ENCODE measurements at places on chromosomes 5 and 9.

DNA sequence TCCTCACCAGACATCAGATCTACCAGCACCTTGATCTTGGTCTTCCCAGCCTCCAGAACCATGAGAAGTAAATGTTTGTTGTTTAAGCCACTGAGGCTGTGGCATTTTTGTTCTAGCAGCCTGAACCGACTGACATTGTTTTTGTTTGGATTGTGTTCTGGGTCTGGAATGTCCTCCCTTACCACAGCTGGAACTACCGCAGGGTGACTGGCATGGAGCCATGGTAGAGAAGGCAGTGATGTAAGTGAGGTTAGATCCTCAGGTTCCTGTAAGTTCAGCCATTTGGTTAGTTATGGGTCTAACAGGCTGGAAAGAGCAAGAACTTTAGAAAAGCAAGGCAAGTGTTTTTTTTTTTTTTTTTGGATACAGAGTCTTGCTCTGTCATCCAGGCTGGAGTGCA is 209.3 kb downstream of the DAB2IP start:
- H3K36me3 ChIP-seq, result no peaks in the 10 kb centered on the region
- no peaks in the 10 kb centered on the region for H3K27me3 ChIP-seq
- H3K4me1 ChIP-seq, result no peaks in the 10 kb centered on the region
- H3K4me3 ChIP-seq, result no peak overlapping the region
- DNase-seq, result no peak
- no peak overlapping the region for H3K27ac ChIP-seq

DNA sequence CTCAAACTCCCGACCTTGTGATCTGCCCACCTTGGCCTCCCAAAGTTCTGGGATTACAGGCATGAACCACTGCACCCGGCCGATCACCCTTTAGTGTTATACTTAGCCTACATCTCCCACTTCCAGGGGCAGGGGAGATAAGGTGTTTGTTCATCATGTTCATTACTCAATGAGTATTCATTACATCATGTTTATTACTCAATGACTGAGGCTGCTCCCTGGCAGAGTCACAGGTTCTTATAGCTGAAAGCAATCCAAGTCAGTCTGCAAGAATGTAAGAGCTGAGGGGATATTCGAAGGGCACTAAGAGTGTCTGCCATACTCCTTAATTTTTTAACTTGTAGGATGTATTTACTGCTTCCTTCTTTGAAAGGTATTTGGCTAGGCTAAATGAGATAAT is 214.2 kb downstream of the SPATA31D1 start:
- H3K27ac ChIP-seq, result no peak overlapping the region
- H3K4me3 ChIP-seq, result no peak overlapping the region
- H3K4me1 ChIP-seq, result no peaks in the 10 kb centered on the region
- no peaks in the 10 kb centered on the region for H3K36me3 ChIP-seq
- no peaks in the 10 kb centered on the region for H3K27me3 ChIP-seq

- no peaks in the 10 kb centered on the region for H3K27me3 ChIP-seq
- H3K4me1 ChIP-seq, result no peaks in the 10 kb centered on the region
- H3K4me3 ChIP-seq, result no peak overlapping the region
- no peak for DNase-seq
- H3K36me3 ChIP-seq, result no peaks in the 10 kb centered on the region
Observed at GRCh38 chr5:77369566-77369965, 122.5 kb downstream of the WDR41 start.

DNA sequence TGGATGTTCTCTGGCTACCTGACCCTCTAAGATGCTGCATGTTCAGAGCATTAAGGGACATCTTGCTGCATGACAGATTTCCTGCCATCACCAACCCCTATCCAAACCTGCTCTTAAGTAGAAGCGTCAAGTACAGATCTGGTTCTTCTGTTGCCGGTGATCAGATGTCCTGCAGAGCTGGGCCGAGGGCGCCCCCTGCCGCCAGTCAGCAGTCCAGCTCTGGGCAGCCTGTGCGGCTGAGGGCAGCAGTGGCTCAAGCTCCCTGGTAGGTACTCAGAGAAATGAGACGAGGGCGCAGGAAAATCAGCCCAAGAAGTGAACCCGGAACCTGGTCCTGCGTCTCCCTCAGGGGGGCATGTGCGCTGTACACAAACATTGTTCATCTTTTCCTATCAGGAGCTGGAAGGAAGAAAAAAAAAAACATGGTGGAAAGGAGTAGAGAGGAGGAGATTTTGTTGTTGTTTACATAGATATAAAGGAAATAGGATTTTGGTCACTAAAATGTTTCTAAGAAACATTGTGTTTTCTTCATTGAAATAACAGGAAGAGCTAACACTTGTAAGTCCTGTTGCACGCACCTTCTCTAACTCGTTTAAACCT is 95.8 kb downstream of the CFAP90 start:
- H3K4me1 ChIP-seq, result no peaks in the 10 kb centered on the region
- peaks cover 28% of the 10 kb centered on the region for H3K27me3 ChIP-seq
- DNase-seq, result no peak
- H3K36me3 ChIP-seq, result no peaks in the 10 kb centered on the region
- no peak overlapping the region for H3K27ac ChIP-seq

- no peak overlapping the region for H3K4me3 ChIP-seq
- no peak for DNase-seq
- no peaks in the 10 kb centered on the region for H3K36me3 ChIP-seq
- H3K27ac ChIP-seq, result no peak overlapping the region
- peaks cover 26% of the 10 kb centered on the region for H3K27me3 ChIP-seq
- no peaks in the 10 kb centered on the region for H3K4me1 ChIP-seq
Observed at GRCh38 chr9:87601176-87601575, 103.5 kb downstream of the DAPK1 start.

DNA sequence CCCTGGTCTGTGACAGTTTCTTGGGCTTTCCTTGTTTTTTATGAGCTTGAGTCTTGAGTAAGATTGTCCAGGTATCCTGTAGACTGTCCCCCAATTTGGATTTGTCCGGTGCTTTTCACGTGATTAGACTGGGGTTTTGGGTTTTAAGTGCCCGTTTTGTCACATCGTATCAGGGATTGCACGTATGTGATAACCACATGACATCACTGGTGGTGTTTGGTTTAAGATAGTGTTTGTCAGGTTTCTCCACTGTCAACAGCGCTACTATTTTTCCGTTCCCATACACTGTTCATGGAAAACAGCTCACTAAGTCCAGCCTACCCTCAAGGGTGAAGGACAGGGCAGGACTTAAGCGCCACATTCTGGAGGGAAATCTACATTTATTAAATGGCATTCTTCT is 39.7 kb downstream of the LMNB1 start:
- peak; percentile 7 for DNase-seq
- peak overlapping the region; percentile 88 for H3K27ac ChIP-seq
- peaks cover 5% of the 10 kb centered on the region for H3K4me1 ChIP-seq
- H3K27me3 ChIP-seq, result no peaks in the 10 kb centered on the region
- H3K4me3 ChIP-seq, result no peak overlapping the region
- peaks cover 47% of the 10 kb centered on the region for H3K36me3 ChIP-seq
